ENCODE measurements at places on chromosomes 16 and 17.

GRCh38 chr16:2827831-2828520 is 2.1 kb upstream of the ZG16B start:
- no peak for DNase-seq

DNA sequence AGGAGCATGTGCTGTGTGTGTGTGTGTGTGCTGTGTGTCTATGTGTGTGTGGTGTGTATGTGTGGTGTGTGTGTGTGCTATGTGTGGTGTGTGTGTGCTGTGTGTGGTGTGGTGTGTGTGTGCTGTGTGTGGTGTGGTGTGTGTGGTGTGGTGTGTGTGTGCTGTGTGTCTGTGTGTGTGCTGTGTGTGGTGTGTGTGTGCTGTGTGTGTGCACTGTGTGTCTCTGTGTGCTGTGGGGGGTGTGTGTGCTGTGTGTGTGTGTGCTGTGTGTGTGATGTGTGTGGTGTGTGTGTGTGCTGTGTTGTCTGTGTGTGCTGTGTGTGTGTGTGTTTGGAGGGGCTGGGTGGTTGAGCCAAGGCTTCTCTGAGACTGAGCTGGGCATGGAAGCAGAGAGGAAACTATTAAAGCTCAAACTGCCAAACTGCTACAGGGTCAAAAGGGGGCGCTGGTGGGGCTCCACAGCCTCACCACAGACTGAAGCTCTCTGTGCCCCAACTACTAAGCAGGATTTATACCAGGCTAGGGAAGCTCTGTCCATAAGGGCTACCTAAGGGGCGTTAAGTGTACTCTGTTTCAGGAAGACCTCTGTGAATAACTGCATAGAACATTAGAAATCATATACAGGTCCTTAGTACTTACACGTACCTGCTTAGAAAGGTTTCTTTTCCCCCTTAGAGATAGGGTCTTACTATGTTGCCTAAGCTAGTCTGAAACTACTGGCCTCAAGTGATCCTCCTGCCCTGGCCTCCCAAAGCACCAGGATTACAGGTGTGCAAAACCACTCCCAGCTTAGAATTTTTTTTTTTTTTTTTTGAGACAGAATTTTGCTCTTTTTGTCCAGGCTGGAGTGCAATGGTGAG is 27.8 kb upstream of the GHDC start:
- no peak for DNase-seq

DNA sequence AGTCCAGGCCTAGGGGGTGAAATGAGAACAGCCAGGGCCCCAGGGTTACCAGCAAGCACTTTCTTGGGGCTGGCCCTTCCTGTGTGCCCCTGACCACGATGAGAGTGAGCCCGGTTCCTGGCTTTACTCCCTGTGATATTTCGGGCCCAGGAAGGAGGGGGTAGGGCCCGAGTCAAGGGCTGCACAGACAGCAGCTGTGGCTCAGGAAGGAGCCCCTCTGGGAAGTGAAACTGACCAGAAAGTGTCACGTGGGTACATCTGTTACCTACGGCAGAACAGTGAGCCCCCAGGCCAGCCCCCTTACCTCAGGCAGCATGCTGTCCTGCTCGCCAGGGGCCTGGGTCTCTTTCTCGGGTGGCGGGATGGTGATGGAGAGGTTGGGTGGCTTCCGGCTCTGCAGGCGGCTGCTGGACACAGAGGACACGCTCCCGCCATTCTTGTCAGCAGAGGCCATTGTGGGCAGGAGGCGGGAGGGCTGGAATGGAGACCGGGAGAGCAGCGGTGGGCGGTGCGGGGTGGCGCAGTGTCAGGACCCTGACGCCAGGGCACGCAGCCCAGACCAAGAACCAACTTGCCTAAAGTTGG is 13.8 kb downstream of the AANAT start:
- DNase-seq = no peak

GRCh38 chr17:38428112-38428642 is at the start of gene ARHGAP23:
TSS of gene ARHGAP23 (plus strand) at chr17:38428464. CDS start at chr17:38428486, 22 bp downstream.
- no peak for DNase-seq

- DNase-seq = no peak
Measured at GRCh38 chr17:50192144-50192617, 9.2 kb downstream of the COL1A1 start.

DNA sequence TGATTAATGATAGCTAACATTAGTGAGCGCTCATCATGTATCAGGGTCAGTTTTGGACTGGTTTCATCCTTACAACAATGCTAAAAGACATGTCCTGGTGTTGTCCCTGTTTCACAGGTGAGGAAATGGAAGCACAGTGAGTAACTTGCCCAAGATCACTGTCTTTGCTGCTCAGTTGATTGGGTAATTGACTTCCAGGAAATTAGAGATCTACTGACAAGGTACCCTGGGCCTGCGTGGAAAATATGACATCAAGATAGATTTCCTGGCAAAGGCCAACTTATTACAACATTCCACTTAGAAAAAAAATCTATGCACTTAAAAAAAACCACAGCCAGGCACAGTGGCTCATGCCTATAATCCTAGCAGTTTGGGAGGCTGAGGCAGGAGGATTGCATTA is 96.3 kb downstream of the CYLD start:
- no peak for DNase-seq

GRCh38 chr16:23991066-23991465 is 155.3 kb downstream of the PRKCB start:
- DNase-seq = no peak

DNA sequence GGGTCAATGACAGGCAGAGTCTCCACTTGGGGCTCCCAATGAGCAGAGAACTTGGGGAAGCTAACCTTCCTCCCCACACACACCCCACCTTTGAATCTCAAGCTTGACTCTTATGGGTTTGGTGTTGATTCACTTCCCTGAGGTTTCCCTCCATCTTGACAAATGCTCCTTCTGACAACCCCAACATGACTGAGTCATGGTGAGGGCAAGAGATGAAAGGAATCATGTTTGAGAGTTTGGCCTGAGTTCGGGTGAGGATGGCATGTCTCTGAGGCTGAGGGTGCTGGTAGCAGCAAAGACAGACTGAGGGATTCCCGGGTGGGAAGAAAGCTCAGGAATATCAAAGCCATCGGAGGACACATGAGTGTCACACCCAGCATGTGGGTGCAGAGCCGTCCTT is 18.7 kb downstream of the KRT9 start:
- no peak for DNase-seq

DNA sequence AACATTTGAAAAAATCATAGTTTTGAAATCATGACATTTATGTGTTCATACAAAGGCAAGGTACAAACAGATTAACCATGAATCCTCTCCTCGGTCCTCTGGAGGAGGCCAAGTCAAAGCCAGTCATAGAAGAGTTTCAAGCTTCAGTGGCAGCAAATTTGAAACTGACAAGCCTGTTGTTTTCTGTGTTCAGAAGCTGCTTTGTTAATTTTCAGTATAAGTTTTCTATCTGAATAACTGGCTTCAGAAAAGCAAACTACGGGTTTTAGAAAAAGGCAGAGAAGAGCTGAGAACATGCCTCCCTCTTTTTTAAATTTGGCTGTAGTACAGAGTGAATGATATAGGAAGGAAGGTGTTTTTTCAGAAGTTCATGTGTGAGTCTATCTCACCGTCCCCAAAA is 79.6 kb upstream of the CLEC18B start:
- no peak for DNase-seq

GRCh38 chr17:40791787-40792436 is 7.8 kb downstream of the KRT28 start:
- DNase-seq = no peak

DNA sequence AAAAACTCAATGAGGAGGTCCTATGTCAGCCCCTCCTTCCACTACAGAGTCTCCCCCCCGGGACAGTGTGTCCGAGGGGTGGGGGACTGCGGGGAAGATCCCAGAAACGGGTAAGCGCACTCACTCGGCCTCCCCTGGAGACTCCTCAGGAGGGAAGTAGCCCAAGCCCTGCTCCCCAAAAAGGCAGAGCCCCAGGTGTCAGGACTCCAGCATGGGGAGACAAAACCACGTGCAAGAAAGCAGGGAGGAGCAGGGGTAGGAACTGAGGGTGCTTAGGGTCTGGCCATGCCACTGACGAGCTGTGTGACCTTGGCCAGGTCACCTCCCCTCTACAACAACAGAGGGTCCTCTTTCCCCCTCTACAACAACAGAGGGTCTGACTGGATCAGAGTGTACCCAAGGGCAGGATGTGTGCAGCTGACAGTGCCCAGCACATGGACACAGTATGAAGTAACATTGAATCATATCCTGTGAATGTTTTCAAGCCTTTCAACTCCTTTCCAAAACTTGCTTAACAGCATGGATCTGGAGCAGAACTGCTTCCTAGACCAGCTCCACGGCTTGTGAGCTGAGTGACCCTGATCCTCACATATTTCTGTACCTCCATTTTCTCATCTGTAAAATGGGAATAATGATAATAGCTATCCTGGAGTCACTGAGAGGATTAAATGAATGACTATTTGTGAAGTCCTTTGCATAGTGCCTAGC is 2.1 kb upstream of the NAGS start:
- no peak for DNase-seq

- DNase-seq = no peak
Measured at GRCh38 chr17:19014628-19015215, 10.2 kb upstream of the FAM83G start.
